Stimulated activated CD4-positive, alpha-beta T cell treated with anti-CD3 and anti-CD28 coated beads, Interleukin-12 subunit alpha, Interleukin-12 subunit beta, amount 100 ng/mL, for 4 hours (primary cell): ENCODE measurements at places on chromosomes 7 and 10.

GRCh38 chr10:88411772-88412349 lies 171.3 kb downstream of the RNLS start:
- no peak for DNase-seq

- peak; percentile 68 for DNase-seq
Observed at GRCh38 chr10:6348096-6348874, 145.6 kb downstream of the PFKFB3 start.

GRCh38 chr10:16776896-16777295 lies 40.3 kb downstream of the RSU1 start:
- no peak for DNase-seq

DNA sequence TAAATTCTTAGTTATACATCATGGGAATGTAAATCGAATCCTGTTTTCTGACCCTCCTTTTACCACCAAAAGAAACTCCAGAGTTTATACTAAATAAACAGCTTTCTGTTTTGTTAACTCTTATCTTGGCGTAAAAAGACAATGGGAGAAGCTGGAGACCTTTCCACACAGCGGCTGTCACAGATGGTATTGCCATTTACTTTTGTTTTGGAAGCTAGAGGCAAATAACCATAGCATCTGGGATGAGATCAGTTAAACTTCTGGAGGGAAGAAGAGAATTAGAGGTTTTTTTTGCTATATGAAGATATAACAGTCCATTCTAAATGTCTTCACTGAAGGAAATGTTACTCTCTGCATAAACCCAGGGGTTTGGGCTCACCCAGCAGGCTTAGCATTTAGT lies 258.9 kb downstream of the REEP3 start:
- DNase-seq: no peak
